ENCODE measurements at places on chromosomes 6 and 20.

- DNase-seq, result no peak
These were observed 91.2 kb upstream of the TINAG start for GRCh38 chr6:54217018-54217417.

GRCh38 chr6:126077810-126078776 is 91.8 kb downstream of the TRMT11 start:
- DNase-seq, result no peak

DNA sequence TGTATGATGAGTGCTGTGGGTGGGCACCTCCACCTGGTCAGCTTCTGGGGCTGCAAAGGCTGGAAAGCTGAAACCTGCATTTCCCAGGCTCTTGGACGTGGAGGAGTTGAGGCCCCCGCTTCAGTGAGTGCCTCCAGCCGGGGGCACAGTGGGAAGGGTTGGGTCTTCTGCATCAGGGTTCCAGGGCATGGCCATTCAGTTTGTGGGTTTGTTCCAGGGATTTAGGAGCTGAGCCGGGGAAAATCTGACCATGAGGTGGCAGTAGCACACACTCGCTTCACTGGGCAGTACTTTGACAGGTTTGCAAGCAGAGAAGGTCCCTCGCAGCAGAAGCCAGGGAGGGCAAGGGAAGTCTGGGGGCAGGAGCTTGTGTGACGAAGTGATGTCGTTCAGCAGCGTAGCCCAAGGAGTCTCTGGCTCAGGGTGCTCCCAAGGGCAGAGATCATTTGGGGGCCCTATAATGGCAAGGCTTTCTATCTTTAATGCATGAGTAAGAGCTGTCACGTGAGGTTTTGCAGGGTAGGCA is 69.5 kb upstream of the SULF2 start:
- no peak for DNase-seq

DNA sequence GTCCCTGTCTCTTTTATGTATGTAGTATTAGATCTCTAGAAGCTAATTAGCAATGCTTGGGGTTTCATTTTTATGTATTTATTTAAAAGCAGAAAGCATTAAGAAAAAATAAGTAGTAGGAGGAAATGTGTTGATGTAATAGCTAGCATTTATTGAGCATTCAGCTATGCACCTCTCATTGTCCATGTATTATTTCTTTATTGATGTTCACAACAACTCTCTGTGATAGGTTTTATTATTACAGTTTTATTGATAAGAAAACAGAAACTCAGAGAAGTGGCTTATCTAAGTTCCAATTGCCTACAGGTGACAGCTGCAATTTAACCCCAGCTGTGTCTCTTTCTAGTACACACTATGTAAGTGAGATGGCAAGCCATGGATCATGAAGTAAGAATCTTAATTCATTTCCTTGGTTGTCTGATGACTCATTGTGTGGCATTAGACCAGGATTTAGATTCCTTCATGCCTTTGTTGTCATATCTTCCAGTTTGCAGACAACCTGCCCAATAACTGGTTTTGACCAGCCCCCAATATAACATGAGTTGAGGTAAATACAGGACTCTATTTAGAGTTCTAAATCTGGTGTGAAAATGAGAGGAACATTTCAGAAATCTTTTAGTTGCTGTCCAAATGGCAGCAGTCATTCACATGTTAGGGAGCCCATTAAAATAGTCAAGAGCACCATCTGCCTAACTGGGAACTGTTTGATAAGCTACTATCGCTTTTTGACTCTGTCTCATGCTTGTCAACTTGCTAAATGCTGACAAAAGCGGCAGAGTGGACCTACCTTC is 170.8 kb upstream of the PHACTR1 start:
- no peak for DNase-seq

GRCh38 chr20:208942-209566 is 18.0 kb upstream of the DEFB129 start:
- peak; percentile 6 for DNase-seq

- DNase-seq, result no peak
These were observed 700.0 kb downstream of the RFPL4B start for GRCh38 chr6:113047148-113047547.

DNA sequence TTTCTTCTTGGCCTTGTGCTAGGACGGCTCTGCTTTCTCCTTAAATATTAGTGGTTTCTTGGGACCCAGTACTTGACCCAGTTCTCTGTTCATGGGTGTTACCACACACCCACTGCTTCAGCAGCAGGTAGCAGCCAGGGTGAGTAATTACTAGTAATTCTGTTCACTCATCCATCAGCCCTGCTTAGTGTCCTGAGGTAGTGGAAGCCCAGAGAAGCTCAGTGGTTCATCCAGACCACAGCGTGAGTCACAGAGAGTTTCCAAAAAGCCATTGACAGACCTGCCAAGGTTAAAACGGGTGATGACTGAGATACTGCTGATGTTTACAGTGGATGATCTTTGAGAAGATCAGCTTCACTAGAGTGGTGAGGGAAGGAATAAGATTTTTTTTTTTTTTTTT is 51.7 kb upstream of the HINT3 start:
- peak; percentile 54 for DNase-seq

DNA sequence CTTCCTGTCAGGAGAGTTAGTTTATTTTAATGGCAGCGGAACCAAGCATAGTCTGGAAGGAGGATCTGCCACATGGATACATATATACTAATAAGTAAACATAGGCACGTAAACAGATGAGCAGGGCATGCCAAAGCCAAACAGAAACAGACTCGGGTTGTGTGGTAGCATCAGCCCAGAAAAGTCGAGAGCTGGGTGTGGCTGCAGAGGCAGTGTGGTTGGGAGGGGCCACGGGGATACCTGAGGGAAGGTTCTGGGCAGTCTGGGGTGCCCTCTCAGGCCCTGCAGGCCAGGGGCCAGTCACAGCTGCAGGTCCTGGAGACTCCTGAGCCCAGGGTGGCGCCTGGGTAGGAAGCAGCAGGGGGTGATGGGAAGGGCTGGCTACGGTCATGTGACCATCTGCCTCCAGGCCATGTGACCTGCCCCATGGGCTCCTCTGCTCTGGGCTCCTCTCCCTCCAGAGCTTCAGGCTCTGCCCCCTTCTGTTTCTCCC is 42.8 kb upstream of the MRPS10 start:
- DNase-seq, result peak; percentile 18

- no peak for DNase-seq
These were observed 18.8 kb downstream of the HEBP2 start for GRCh38 chr6:138422861-138423260.

DNA sequence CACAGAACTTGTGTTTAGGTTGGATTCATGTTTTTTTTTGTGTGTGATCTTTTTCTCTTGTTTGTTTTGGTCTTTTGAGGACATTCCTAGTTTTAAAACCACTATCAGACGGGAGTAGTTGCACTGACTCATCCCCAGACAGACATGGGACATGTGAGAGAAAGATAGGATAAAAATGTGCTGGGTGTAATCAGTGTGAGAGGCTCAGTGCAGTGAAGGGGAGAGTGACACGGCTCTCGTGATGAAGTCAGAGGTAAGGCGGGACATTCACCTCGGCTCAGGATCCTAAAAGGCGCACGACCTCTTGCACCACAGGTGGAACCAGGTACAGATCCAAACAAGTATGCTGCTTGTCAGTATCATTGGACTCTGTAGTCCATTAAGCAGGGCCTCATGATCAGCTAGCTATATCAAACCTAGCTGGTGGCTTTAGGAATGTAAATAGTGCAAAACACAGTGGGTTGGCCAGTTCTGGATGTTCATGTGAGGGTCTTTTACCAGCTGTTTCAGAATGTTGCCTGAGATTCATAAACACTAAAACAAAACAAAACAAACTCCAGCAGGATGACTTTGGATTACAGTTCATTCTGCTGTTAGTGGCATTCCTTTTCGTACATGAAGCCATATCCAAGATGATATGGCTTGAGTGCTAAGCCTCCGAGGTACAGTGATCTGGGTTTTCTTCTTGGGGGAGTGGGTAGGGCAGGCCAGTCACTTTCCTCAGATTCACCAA is 18.0 kb downstream of the FOXO3 start:
- DNase-seq, result no peak

GRCh38 chr6:140980265-140980887 is 1152.3 kb upstream of the GJE1 start:
- no peak for DNase-seq

DNA sequence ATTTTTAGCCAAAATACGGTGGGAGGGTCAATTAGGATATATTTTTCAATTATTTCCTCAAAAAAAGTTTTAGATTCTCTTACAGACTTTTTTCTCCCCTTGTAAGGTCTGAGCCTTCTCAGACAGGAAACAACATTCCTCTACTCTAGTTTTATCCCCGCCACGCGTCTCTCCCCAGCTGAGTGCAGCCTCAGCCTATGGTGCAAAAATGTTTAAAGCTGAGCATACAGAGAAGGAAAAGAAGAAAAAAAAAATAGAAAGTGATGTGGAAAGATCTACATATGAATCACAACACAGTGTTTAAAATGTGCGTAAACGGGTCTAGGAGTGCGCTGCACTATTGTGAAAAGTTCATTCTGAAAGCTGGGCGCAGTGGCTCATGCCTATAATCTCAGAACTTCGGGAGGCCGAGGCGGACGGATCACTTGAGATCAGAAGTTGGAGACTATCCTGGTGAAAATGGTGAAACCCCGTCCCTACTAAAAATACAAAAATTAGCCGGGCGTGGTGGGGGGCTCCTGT is 159.0 kb downstream of the TRIM27 start:
- no peak for DNase-seq

- DNase-seq, result no peak
These were observed 24.0 kb downstream of the CMTR1 start for GRCh38 chr6:37456816-37457560.

- DNase-seq, result no peak
These were observed 19.0 kb upstream of the EXOC2 start for GRCh38 chr6:711925-712324.

All from activated naive CD8-positive, alpha-beta T cell treated with anti-CD3 and anti-CD28 coated beads for 36 hours (primary cell).